ENCODE measurements at places on chromosomes 12 and 14.

- peak; percentile 7 for DNase-seq
Observed at GRCh38 chr14:68308726-68309520, 483.9 kb downstream of the ZFP36L1 start.

- no peak for DNase-seq
Observed at GRCh38 chr12:92506460-92506859, 196.3 kb upstream of the PLEKHG7 start.

GRCh38 chr14:99324291-99324690, 52.3 kb upstream of the BCL11B start:
- DNase-seq, result no peak

DNA sequence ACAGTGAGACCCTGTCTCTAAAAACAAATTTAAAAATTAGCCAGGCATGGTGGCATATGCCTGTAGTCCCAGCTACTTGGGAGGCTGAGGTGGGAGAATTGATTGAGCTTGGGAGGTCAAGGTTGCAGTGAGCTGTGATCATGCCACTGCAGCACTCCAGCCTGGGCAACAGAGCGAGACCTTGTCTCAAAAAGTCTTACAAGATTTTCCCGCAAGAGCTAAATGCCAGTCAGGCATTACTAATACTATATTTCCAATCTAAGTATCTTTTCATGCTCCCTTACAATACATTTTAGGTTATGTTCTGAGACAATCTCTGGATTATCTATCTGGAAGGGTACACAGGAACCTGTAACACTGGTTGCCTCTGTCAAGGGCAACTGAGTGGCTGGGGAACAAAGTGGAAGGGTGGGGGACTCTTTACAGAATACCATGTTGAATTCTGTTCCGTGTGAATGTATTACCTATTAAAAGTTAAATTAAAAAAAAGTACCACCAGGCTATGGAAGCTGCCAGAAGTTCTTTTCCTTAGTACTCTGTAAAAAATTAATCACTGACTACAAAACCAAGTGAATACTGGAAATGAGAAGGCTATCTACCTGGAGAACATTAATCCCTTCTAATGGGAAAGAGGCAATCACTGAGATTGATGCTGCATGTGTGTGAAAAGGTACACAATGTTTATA, 56.7 kb downstream of the BTBD7 start:
- DNase-seq, result no peak

- DNase-seq, result no peak
Observed at GRCh38 chr14:70987041-70987440, 79.8 kb downstream of the PCNX1 start.

DNA sequence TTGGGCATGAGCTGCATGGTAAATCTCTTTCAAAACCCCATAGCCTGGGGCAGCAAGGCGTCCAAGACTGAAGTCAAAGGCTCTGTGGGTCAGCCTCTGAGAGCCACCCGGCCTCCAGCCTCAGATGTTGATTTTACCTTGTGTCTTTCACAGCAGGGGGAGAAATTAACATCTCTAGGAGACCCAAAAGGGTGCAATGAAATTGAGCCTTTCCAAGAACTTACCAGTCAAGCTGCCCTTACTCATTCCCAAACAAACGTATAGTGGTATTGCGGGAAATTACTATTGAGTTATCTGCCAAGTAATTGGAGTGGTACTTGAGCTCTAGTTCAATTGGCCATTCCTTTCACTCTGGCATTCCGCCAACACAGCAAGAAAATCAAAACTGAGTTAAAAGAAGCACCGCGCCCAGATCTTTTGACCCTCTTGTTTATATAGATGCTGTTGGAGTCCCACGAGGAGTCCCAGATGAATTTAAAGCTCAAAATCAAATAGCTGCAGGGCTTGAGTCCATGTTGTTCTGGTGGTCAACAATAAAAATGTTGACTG, 380.7 kb upstream of the SYT1 start:
- no peak for DNase-seq

GRCh38 chr14:22319526-22320361, 269.3 kb downstream of the DAD1 start:
- peak; percentile 58 for DNase-seq

- DNase-seq, result peak; percentile 48
Observed at GRCh38 chr14:39265033-39265432, 31.3 kb downstream of the MIA2 start.

- no peak for DNase-seq
Observed at GRCh38 chr12:54173066-54173726, 15.6 kb downstream of the SMUG1 start.

- DNase-seq, result peak; percentile 25
Observed at GRCh38 chr12:69007101-69007854, 74.3 kb upstream of the CPM start.

GRCh38 chr12:94193168-94193567, 44.8 kb downstream of the PLXNC1 start:
- no peak for DNase-seq

- DNase-seq, result peak; percentile 74
Observed at GRCh38 chr14:34981743-34982420, 910 bp upstream of the SRP54 start.

GRCh38 chr14:90288651-90289355, 32.5 kb downstream of the PSMC1 start:
- DNase-seq, result no peak

GRCh38 chr14:22549981-22550673, 38.9 kb downstream of the DAD1 start:
- peak; percentile 63 for DNase-seq

GRCh38 chr14:75636100-75636692, 24.5 kb downstream of the ERG28 start:
- no peak for DNase-seq

DNA sequence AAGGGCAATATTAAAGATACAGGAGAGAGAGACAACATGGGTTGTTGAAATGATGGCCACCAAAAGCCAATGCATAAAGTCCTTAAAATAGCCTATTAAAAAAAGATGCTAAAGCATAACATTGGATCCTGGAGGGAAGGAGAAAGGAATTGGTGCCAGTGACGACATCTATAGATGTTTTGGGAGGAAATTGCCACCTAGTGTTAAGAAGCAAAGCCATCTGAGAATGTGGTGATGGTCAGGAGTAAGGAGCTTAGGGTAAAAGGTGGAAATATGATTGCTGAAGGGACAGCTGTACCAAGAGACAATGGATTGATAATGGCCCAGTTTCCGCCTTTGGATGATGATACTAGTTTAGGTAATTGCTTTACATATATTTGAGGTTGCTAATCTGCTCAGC, 85.1 kb downstream of the TMEM30B start:
- DNase-seq, result no peak

GRCh38 chr12:2294651-2295475, 242.1 kb downstream of the CACNA1C start:
- peak; percentile 81 for DNase-seq

Measured in Kasumi-1 (cell line).